ENCODE measurements at places on chromosomes 3 and 15.

- no peak for DNase-seq
These were observed 1051.7 kb downstream of the ROBO2 start for GRCh38 chr3:78091478-78092119.

DNA sequence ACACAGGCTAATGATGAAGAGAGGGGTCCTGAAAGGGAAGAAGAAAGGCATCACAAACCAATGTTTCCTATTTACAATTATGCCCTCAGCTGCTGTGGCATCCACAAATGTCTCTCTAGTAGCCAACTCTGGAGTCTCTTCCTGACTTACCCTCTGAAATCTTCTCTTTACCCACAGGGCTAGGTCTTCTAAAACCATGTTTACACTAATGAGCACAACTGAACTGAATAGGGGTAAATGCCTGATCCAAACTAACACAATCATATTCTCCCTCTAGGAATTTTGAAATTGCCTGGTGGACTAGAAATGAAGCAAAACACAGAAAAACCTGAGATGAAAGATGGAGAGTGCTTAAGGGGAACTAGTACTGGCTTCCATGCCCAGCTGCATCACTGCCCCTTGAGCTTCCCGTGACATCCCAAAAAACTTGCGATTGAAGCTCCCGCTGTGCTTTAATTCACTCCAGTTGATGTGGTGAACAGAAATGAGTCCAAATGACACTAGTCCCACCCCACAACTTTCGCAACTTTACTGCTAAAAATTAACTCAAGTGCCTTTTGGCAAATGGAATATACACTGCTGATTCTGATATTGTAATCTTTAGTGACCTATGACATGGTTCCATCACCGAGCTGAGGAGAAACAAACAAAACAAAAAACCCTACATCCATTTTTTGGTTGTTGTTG is 32.8 kb downstream of the CFAP20DC start:
- DNase-seq, result no peak

DNA sequence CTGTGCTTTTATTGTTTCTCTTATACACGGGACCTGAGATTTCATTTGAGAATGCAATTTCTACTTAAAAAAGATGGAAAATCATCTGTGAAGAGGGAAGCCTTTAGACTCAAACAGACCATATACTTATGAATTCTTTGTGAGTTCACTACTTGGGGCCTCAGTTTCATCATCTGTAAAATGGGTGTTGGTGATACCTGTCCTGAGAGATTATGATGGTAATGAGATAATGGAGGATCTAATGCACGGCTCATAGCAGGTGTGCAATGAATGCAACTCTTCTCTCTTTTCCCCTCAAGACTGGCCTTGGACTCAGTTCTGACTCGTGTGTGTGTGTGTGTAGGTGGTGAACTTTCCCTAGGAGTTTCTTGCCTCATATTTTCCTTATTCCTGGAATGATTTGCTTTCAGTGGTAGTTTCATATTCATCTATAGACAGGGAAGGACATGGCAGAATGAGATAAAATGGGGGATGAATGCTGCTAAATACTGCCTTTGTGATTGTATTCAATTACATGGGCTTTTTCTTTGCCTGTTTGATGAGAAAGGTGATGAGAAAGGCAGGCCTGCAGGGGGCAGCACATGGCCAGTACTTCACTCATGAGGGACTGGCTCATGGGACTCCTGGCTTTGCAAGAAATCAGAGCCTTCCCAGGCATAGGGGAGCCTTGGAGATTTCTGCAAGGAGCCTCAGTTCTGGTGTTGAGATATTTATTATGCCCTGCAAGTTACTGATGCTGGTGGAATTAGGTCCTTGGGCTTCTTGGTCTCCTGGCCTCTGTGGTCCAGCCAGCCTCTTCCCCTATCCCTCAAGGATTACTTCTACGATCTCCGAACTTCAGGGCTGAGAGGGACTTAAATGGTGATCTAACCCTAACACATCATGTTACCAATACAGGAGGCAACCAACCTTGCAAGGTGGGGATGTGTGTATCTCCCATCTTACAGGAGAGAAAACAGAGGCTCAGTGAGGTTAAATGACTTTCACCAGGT is 70.7 kb downstream of the RPLP1 start:
- peak; percentile 38 for DNase-seq

DNA sequence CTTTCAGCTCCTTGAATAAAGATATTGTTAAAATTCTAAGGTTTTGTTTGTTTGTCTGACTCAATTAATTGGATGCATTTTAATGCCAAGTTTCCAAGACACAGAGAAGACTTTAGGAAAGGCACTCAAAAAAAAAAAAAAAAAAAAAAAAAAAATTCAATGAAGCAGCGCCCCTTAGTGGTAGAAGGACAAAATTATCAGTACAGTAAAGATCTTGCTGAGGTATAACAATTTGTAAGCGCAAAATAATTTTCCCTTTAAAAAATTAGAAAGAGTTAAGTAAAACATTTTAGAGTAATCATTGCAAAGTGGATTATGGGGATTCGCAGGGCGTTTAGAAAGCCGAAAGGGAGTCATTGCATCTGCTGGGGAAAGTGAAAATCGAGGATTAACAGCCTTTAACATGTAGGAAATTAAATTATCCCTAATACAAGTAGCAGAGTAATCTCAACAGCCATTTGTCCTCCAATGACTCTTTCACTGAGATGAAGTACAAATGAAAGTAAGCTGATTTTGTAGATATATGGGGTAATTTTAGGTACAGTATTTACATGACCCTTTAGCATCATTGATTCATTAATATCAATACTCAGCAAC is 5.8 kb upstream of the DIS3L start:
- no peak for DNase-seq

DNA sequence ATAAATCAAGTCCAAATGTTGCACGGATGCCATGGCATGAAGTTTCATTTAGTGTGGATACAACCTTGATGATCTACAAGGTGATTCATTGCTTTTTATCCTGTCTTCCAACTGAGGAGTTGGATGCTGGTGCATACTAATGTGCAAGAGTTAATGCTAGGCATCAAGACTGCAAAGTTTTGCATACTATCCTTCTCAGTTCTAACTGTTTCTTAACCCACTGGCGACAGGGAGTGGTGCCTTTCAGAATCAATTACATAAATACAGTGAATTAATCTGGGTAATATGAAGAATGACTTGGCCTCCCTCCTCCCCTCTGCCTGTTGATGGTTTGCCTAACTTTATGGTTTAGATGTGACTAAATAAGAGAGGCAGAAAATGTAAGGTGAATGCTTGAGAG is 43.5 kb downstream of the KCNAB1 start:
- DNase-seq, result no peak

GRCh38 chr3:112604536-112604935 is 36.4 kb downstream of the CCDC80 start:
- DNase-seq, result no peak

DNA sequence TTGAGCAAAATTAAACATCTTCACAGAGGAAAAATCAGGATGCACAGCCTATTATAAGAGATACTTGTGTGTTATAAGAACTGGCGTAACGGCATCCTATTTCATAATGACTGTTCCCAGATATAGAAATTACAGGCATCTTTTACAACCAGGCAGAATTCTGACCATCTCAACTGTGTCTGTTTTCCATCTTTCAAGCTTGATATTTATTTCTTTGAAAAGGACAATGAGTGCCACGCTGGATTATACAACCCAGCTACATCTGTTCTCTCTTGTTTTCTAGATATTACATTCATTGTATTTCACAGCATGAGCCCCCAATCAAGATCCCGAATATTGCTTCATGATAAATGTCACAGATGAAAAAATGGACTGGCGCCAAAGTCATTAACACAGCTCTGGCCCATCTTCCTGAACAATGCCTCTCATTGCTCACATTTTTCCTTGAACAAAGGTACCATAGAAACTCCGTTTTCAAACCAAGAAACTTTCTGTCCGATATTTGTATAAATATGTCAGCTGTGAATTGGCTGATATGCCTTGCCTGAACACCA is 420.6 kb downstream of the TBL1XR1 start:
- DNase-seq, result no peak

DNA sequence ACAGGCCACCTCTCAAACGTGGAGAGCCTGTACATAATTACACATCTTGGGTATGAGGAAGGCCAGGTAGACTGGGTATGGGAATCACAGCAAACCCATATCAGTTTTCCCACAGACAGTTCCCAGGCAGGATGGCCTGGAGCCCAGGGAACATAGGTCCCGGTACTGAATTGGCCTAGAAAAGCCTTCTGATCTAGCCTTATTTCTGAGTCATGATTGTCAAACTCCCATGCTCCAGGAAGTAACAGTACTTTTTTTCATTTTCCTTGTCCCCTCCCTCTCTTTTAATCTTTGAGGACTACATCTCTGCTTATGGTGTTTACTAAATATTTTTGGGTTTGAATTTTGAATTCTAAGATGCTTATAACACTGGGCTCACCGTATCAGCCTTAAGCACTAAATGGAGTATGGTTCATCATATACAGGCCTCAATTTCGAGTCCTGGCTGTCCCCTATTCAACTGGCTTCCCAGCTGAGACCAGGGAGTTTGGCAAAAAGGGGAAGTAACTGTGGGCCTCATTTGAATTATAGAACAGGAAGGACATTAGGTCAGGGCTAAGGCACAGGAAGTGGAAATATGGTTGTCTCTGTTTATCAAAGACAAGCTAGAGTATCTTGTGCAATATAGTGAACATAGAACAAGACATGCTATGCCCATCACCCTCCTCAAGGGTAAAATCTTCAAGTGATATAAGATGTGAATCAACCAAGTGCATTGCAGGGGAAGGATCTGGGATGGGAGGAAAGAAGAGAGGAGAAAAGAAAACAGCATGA is 494.6 kb downstream of the NTRK3 start:
- DNase-seq, result no peak

DNA sequence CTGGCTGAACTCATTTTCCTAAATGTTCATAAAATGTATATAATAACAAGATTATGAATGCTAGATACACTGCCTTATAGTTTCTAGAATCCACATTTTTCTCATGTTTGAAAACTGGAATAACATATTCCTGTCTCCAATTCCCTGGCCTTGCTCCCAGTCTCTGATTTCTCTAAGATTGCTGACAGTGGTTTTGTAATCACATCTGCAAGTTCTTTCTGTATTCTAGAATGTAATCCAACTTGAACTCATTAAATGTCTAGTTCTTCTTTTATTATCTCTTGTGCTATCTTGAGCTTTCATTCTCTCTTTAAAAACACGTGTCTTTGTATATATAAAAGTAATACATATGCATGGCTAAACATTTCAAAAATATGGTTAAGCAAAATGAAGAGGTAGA is 215.2 kb upstream of the ADAMTS9 start:
- DNase-seq, result no peak

DNA sequence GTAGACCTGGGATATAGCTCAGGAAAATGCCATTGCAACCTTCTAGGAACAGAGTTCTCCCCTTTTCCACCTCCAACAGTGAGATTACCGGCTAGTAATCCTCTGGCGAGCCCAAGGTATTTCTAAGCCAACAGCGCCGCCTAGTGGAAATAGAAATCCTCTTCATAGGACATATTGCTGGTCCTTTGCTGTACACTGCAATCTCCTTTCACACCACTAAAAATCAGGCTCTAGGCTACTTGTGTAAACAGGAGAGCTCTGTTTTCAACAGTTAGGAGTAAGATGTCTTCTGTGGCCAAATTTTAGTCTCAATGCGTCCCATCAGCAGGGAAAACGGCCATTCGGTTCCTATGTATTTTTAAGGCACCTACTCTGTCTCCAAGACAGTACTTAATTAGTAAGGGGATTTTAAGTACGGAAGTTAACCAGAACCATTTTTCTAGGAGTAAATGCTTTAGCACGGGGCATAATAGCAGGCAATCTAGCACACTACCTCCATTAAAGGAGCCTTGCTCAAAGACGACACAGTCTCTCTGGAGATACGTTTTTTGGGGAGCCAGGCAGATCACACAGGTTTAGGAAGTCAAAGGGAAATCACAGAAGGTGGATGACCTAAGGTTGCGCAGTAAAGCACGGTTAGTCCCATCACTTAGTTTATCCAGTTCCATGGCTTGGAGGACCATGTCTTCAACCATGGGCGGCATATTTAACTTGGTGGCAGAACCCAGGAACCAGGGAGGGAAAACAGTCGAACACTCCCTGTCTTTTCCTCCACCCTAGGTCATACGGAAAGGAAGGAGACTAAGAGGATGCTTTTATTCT is 43.8 kb downstream of the NCEH1 start:
- DNase-seq, result peak; percentile 28

DNA sequence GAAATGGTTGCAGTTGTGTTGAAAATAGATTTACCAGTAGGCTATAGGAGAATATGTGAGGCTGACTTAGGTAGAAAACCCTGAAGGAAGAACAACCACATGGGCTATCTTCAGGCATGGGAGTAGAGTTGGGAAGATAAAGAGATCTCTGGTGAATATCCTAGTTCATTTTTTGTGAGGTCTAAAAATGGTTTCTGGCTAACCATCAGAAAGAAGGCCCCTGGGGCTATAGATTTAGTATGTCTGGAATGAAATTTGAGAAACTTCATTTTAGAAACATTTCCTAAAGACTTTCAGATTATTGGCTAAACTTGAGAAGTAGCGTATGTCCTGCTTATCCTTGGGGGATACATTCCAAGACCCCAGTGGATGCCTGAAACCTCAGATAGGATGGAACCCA is 148.2 kb downstream of the NAALADL2 start:
- no peak for DNase-seq

GRCh38 chr15:97866959-97867358 is 93.5 kb upstream of the ARRDC4 start:
- DNase-seq, result no peak

GRCh38 chr3:110384601-110385000 is 687.0 kb upstream of the NECTIN3 start:
- DNase-seq, result no peak

DNA sequence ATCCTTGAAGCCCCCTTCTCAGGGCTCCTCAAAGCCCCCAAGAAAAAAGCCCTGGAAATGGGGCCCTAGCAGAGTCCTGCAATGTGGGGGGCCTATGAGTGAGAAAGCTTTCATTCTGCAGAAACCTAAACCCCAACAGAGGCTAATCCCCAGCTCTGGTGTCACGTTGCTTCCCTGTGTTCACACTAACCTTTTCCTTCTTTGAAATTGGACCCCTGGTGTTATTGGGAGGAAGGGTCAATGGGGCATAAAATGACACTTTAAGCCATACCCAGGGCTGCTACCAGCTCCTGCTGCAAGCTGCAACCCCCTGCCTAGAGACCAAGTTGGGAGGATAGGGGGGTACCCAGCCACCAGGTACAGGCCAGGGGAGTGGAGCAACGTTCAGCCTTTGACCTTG is 2.1 kb downstream of the CYP1A2 start:
- no peak for DNase-seq

GRCh38 chr3:54164192-54164975 is 42.0 kb downstream of the CACNA2D3 start:
- no peak for DNase-seq

Measured in GOT3 (cell line).